ENCODE measurements at places on chromosomes 12 and 14. TPM values are rescaled to one million over a fixed set of nuclear protein-coding genes. Genes with fewer than 3 reads are reported as not detected.

DNA sequence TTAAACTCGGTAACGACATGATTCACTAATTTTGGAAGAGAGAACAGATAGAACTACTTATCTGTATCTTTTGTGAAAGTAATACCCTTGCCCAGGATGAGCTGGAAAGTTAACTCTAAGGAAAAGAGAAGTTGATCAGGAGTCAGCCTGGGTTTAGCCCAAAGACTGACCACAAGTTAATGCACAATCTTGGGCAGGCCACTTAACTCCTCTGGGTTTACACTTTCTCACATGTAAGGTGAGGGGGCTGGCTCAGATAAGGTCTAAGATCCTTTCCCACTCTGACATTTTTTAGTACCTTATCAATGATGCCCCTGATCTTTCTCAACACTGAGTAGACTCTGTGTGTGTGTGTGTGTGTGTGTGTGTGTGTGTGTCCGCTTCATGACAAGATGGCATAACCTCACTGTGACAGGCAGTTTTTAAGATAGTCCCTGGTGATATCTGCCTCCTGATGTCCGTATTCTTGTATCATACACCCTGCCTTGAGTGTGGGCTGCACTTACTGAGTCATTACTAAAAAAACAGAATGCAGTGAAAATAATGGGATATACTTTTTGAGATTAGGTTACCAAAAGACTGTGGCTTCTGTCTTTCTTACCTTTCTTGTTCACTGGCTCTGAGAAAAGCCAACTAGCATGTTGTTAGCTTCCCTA, 56.2 kb upstream of the CCDC198 start:
- no peak for DNase-seq

GRCh38 chr14:68633131-68633991, 159.5 kb downstream of the ZFP36L1 start:
- peak; percentile 64 for DNase-seq

GRCh38 chr14:35385042-35385839, 19.3 kb downstream of the NFKBIA start:
- DNase-seq: peak; percentile 84

DNA sequence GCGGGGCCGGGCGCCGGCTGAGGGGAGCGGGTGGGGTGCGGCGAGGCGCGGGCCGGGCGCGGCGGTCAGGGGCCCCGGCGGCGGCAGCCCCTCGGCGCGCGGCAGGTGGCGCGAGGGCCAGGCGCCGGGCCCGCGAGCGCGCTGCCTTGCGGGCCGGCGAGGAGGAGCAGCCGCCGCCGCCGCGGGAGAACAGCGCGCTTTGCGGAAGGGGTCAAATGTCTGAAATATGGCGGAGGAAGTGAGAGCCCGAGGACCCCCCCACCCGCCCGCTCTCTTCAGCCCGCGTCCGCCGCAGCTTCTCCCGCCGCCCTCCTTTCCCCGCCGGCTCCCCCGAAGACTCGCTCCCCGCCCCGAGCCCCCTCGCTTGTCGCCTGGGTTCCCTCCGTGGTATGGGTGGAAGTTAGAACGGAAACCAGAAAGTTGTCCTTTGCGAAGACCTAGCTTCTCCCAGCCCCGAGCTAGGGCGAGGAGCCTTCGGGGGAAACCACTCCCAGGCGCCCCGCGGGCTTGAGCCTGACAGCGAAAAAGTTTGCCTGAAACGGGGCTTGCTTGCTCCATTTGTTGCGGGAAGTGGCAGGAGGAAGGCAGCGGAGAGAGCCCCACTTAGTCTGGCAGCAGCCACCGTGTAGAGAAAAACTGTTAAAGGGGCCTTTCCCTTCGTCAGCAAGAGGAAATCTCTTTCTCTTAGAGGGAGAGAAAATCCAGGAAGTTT, 551 bp downstream of the RAP1B start:
- peak; percentile 78 for DNase-seq

DNA sequence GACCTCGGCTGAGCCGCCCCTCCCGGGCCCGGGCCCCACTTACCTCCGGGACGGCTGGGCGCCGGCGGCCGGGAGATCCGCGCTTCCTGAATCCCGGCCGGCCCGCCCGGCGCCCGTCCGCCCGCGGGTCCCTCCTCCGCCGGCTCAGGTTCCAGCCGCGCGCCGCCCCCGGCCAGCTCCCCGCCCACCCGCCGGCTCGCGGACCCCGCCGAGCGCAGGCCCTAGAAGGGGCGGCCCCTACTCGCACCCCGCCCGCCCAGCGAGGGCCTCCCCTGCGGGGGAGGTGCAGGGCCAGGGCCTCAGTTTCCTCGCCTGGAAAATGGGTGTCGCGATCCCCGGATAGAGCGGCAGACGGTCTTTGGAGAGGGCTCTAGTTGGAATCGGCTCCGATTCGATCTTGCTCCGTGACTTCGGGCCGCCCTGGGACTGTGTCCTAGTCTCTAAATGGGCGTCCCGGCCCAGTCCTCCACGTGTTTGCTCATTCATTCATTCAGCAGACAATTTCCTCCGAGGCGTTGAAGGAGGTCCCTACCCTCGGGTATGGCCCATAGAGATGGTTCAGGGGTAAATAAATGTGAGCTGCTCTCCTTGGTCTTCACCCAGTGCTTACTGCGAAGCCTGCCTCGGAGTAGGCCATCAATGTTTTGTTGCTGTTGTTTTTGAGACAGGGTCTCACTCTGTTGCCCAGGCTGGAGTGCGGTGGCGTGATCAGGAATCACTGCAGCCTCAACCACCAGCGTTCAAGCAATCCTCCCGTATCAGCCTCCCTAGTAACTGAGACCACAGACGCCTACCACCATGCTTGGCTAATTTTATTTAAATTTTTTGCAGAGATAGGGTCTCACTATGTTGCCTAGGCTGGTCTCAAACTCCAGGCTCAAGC, at the start of gene TRPV4:
TRPV4 (minus strand) TSS at position 92 of the 883 bp plus-strand sequence. CDS start 18,602 bp downstream, outside the sequence.
- no peak for DNase-seq

GRCh38 chr12:77299910-77300669, 234.7 kb upstream of the E2F7 start:
- no peak for DNase-seq

DNA sequence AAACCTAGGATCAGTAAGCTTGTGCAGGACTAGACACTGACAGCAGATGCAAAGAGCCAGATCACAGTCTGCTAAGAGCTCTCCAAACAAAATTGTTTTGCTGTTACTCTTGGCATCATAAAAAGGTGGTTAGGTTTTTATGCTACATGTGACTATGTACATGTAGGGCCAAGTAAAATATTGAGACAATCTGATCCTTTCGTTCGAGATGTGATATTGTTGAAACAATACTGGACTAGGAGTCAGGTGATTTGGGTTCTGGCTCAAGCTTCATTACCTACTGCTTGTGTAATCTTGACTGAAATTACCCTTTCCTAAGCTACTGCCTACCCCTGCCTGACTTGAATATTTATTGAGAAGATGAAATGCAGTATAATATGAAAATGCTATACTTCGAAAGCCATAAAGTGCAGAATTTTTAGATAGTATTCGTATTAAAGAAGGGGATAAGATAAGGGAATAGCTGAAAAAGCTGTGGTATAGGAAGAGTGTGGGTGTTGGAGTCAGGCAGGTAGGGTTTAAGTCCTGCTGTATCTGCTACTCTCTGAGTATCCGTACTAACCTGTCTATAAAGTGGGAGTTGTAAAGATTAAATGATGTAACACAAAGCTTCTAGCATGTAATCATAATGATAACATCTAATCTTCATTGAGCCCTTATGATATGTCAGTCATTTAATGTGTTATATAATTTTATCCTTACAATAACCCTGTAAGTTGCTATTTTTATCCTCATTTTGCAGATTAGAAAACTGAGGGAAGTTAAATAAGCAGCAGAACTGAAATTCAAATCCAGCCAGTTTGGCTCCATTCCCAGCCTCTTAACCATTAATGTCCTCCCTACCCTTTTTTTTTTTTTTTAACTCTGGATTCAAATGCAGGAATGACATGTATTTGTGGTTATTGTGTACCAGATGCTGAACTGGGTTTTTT, 38.6 kb upstream of the ATF1 start:
- DNase-seq: no peak

DNA sequence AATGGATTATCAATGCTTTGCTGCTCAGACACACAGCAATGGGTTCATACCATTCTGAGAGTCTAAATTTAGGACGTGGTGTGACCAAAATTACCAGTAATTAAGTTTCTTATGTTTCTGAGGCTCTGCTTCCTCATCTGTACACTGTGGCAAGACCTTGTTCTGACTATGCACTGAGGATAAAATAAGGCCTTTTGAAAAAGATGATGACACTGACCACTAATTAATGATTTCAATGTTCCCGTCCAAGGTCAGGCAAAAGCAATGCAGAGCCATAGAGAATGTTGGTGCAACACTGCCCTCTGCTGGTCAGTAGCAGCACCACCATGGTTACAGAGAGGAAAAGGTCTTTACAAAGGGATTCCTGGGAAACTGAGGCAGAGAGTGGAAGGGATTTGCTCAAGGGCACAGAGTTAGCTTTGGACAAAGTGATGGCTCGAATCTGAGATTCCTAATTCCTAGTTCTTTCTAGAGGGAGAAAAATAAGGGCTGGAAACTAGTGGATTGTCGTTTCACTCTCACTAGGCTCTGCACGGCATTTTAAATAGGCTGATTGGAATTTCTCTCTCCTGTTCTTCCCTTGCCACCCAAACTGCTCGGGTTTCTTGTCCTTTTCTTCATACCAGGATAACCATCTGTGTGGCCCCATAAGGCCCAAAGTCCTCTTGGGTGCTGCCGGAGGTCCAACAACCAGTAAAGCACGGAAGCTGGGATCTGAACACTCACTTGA, 22.3 kb upstream of the P2RX7 start:
- peak; percentile 65 for DNase-seq

DNA sequence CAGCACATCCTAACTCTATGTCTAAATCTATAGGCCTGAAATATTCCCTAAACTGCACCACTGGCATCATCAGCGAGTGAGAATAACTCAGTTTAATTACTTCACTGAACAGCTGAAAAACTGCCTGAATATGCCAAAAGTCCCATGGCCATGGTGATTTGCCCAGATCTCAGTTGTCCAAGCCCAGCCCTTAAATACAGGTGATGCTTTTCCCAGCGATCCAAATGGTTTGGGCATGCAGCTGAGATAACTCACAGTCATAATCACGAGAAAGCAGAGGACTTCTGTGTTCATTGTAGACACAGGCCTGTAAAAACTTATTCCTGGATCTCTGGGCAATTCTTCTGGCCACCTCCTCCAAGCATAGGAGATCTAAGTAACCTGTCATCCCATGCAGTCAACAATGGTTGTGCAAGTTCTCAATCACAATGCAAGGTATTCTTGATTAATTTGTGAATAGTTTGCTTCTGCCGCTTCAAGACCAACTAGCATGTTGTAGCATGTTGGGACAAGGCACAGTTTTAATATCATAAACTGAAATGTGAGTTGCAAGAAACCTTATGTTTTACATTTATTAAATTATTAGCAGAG, 40.5 kb downstream of the DUSP6 start:
- no peak for DNase-seq

- DNase-seq: no peak
Measured at GRCh38 chr12:55737581-55738122, 5.3 kb upstream of the GDF11 start.

GRCh38 chr12:58509116-58509885, 411.0 kb downstream of the LRIG3 start:
- DNase-seq: no peak

DNA sequence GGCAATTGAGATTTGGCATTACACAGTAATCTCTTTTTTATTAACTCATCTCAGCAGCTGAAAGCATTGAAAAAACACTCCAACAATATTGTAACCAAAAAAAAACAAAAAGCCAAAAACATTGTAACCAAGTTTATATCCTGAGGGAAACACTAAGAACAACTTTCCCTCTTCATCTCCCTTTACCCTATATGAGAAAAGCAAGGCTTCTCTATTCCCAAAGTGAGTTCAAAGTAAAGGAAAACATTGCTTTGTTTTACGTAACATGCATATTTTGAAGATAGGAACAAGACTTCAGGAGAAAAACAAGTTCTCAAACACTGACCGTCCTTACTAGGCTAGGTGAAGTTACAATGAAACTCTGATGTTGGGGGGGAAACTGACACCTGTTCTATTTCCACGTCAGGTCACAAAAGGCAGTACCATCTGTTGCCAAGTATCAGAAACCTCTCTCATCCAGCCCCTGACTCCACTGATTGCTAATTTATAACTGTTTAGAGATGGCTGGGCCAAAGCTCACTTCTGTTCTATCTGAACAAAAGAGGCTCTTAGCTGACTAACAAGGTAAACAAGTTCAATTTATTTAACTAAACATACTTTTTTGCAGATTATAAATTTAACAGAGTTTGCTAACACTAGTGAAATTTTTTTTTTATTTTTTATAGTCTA, 67.9 kb upstream of the PLXNC1 start:
- DNase-seq: no peak

DNA sequence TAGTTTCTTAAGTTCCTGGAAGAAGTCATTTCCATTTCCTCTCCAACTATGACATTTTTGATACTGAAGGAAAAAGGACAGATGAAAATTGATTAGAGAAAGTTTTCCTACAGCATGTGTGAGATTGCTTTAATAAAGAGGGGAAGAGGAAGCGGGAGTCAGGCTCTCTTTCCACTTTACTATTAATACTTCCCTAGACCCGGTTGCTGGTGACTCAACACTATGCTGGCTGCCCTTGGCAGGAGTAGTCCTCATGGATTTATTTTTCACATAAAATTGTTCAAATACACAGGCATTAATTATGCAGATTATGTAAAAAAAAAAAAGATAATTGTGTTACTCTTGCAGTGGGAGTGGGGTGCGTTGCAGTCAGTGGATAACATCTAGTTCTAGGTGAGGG, 293.4 kb downstream of the EGLN3 start:
- no peak for DNase-seq

GRCh38 chr12:52327830-52328500, 6.8 kb upstream of the KRT83 start:
- DNase-seq: no peak

DNA sequence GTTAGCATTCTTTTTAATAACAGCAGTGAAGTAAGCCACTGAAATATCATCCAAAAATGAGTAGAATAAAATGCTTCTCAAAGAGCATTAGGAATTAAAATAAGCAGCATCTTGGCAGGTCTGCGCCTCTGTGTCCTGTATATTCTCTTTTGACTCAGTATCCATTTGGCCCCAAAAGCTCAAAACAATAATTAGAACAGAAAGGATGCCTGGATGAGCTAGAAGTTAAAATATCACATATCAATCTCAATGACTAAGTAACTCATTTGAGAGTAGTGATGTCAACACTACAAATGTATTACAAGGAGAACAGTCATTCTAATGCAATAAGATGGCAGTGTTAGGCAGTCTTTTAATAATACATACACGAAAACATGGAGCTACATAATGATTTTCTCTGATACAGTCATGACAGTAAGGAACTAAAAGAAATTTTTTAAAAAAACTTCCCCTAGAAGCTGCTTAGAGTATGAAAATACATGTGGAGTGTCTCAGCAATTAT, 160.9 kb upstream of the ABCD2 start:
- no peak for DNase-seq

GRCh38 chr12:109695416-109695815, 18.2 kb upstream of the FAM222A start:
- DNase-seq: no peak

DNA sequence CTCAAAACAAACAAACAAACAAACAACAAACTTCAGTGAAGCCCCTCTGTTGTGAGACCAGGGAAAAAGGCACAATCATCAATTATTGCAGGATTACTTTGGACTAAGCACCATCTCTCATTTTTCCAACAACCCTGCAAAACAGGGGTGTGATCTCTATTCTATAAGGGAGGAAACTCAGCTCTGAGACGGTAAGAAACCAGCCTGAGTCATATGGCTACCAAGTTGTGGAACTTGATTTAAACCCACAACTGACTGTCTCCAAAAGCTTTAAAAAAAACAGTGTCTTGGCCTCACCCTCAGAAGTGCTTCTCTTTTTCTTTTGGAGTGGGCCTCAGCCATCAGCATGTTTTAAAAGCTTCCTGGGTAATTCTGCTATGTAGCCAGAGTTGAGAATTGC, 49.8 kb downstream of the RIN3 start:
- DNase-seq: no peak

NEUROD4 gene
- not detected for polyA plus RNA-seq

AGAP2 gene
- 5.3 TPM for polyA plus RNA-seq

SIX1 gene
- polyA plus RNA-seq: 0.04 TPM

AQP6 gene
- 0.15 TPM for polyA plus RNA-seq

Data from heart right ventricle (tissue), 16 donors.